ENCODE measurements at places on chromosomes 3 and 15.
A peak's percentile ranks its signal among the peaks of the same experiment; 100 is the strongest.

- DNase-seq: no peak
Measured at GRCh38 chr15:56816781-56817180, 83.5 kb upstream of the ZNF280D start.

- DNase-seq: no peak
Measured at GRCh38 chr3:125695688-125696087, 100.4 kb upstream of the OSBPL11 start.

DNA sequence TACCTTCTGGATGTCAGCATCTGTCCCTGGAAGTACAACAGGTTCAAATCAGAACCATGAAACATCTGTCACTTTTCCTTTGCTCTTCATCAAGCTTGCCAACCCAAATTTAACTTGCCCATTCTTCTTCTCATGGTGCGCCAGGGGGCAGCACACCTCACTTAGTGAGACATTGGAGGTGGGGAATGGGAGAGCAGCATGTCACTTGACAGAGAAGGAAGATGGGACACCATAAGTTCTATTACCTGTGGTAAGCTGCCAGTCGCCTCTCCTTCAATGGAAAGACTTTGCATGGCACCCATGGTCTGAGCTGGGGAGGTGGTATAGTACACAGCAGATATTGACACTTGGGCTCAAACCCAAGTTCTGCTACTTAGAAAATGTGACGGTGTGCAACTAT is 2.9 kb downstream of the SCN5A start:
- DNase-seq: peak; percentile 68

- no peak for DNase-seq
Measured at GRCh38 chr3:112353365-112353764, 20.4 kb downstream of the CD200 start.

DNA sequence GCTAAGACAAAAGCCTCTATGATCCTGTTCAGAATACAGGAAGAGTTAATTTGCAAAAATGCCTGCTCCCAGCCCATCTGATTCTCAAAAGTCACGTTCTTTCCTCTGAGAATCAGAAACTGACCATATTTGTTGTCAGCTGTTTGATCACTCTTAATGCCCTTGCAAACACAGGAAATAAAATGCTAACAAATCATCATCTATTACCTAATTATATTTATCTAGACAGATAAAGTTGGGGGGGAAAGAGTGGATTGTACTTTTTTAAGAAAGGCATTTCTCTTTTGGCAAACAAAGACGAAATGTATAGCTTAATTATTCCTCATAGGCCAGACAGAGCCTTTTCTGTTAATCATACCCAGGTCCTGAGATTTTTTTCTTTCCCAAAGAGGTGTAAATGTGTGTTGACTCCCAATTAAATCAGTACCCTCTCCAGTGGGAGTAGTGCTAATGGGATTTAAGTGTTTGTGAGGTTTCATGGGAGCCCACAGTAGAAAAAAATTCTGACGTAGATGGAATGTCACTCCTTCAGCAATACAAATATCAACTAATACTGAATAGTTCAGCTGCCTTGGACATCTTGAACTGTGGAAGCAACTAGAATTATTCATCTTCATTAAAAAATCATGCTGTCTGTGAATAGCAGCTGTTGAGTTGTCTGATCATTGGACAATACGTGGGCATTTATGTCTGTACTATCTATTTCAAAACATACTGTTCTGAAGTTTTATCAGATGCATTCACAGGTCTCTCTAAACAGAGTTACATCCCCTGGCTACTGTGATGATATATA is 22.5 kb upstream of the BNIP2 start:
- no peak for DNase-seq

DNA sequence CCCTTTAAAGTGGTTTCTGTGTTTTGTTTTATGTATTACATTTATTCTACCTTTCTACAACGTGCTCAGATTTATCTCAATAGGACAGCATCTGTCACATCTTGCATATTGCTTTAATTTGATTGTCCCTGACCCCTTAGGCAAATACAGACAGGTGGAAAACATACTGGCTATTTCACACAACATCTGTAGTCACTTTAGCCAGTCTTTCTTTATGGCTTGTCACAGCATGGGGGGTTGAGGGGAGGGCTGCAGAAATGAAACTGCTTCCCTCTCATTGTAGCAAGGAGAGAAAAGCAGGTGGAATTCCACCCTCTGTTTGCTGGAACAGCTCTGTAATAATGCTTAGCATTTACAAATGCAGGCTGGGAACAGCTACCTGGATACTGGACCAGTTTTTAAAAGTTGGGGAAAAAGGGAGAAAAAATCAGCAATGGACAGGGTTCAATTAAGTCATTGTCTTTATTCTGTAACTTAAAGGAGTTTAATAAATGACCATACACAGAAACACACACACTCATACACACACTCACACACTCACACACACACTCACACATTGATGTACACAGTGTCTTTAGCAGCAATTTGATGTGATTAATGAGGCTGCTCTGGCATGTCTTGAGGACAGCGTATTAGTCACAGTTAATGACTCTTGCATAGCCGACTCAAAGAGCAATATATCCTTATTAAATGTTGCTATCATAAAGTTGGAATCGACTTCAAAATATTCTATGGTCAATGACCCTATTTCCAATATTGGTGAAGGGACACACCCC is 283.7 kb upstream of the GBE1 start:
- no peak for DNase-seq

DNA sequence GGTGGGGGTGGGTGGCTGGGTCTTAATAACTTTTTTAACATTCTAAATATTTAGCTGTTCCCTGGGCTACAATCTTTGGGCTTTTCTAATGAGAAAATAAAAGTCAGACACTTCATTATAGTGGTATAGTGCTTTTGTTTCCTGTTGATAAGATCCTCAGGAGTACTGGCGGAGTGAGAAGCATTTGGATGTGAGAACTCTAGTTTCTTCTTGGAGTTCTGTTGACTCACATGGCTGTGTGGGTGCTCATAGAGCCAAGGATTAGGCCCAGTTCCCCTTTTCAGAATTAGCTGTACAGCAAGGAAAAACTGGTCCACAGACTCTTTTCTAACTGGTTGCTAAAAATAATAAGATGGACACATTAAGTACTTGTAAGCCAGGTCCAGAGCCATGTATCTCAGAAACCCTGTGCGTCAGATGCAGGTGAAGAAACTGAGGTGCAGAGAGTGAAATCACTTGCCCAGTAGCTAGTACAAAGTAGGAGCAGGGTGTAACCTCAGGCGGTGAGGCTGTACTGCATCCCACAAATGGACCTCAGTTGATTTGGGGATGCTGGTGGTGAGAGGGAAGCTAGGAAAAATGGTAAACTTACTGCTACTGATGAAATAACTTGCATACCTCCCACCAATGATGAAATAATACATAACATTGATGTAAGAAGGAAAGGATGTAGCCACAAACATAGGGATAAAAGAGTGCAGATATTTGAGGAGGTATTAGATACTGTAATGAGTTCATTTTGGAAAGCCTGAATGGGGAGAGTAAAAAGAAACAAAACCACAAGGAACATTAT is 2.3 kb downstream of the ITPR1 start:
- DNase-seq: no peak

GRCh38 chr3:123198372-123198771 is 3.4 kb upstream of the SEC22A start:
- no peak for DNase-seq

GRCh38 chr3:13850161-13850945 is 29.5 kb downstream of the WNT7A start:
- peak; percentile 53 for DNase-seq

DNA sequence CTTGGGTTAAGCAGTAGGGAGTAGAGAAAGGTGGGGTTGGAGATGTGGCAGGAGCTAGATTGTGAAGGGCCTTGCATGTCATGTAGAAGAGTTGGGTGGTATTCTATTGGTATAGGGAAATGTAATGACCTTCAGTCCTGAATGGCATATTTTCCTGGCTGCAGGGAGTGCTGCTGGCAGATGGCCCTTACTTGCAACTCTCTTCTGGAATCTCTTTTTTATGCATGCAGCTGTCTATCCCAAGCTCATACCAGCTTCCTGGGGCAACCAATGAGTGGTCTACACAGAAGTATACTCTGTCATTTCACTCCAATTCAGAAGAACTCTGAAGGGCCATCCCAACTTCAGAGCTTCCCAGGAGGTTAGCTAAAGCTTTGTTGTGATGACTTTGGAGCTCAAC is 144.7 kb upstream of the ANKRD28 start:
- DNase-seq: no peak

- no peak for DNase-seq
Measured at GRCh38 chr3:153547970-153548369, 385.9 kb downstream of the RAP2B start.

DNA sequence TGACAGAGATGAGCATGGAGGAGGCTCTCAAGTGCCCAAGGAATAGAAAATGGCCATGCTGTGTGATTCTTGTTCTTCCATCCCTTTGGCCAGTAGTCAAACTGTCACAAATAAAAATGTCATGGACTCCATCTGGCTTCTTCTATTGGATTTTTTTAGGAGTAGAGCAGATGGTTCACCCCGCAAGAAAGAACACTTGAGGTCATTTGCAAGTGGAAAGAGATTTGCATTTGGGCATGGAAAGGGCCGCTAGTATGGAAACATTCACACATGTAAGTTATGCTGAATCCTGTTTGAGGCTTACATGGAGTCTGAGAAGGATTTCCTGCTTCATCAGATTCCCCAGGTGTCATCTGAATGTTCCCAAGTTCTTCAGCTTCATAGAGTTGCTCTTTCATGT is 53.1 kb upstream of the CFAP161 start:
- no peak for DNase-seq

DNA sequence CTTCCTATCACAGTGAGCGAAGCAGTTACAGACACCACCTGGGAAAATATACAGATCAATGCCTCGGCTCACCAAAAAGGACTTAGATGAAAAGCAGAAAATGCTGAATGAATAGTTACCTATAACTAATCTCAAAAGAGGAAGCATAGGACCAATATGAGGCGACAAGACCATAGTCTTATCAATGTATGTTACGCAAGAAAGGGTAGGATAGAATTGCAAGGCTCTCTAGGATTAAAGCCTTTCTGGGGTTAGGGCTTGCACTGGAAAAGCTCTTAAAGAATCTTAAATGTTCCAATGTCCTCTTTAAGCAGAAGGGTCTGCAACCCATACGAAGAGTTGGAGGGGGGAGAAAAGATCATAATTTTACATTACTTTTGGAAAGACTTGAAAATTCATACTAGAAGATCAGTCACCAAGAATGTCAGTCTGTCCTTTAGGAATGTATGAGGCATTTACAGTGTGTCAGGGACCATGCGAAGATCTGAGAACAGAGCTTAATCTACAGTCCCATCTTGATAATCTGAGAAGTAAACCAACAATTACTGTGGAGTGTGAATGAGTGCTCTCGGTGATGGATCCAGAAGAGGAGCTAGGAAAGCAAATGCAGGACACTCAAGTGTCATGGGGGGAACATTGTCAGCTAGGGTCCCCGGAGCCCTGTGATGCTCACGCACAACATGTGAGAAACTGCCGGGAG is 185.9 kb downstream of the GREM1 start:
- DNase-seq: no peak

DNA sequence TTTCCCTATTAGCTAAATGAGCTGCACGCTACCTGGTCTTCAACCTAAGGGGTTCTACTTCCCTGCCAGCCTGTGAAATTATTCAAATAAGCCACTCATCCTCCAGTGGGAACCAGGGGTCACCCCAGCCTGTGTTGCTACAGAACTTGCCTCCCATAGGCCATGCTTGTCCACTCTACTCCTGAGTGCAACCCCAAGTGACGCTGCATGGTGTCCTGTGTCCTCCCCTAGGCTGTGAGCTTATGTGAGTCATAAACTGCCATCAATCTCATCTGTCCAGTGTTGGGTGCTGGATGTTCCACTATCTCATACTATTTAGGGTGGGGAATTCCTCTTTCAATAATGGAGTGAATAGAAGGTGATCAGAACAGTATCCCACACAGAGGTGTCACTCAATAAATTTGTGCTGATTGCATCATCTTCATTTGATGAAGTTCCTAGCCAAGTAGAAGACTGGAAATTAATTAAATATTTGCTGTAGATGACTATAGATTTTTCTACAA is 49.8 kb upstream of the SSR3 start:
- no peak for DNase-seq

- no peak for DNase-seq
Measured at GRCh38 chr3:181730934-181731333, 19.2 kb downstream of the SOX2 start.

DNA sequence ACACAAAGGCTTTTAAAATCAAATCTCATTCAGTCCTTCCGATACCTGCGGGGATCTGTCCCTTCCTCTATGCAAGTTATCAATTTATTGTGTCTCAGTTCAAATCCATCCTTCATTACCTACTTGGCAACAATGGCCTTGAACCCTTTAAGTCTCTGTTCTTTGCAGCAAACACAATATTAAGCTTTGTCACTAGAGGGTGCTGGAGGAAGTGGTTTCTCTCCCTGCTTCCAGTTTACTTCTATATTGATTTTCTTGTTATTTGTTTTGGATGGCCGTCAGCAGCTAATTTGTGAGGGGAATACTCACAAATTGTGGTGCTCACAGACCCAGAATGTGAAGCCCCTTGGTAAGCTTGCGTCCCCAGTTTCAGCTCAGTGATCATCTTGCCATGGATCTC is 278.3 kb downstream of the FGF12 start:
- DNase-seq: peak; percentile 12

DNA sequence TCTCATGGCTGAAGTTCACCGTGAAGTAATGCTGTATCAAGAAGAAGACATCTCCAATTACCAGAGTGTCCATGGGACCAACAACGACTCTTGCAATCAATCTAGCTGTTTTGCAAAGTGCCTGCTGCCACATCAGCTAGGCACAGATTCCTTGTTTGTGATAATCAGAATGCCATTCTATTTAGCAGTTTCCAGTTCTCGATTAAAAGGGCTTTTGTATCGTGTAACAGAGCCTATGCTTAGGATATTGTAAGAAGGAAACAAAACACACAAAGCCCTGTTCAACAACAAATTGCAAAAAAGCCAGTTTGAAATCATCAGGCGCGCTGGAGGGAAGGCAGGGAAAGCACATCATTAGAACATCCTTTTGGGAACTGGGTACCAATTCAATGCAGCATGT is 26.1 kb downstream of the RASGRF1 start:
- no peak for DNase-seq

GRCh38 chr3:120567370-120568201 is 28.6 kb upstream of the NDUFB4 start:
- no peak for DNase-seq

All from HuH-7.5 (cell line).